AG08396 (cell line): ENCODE measurements at places on chromosomes 12 and 14.

DNA sequence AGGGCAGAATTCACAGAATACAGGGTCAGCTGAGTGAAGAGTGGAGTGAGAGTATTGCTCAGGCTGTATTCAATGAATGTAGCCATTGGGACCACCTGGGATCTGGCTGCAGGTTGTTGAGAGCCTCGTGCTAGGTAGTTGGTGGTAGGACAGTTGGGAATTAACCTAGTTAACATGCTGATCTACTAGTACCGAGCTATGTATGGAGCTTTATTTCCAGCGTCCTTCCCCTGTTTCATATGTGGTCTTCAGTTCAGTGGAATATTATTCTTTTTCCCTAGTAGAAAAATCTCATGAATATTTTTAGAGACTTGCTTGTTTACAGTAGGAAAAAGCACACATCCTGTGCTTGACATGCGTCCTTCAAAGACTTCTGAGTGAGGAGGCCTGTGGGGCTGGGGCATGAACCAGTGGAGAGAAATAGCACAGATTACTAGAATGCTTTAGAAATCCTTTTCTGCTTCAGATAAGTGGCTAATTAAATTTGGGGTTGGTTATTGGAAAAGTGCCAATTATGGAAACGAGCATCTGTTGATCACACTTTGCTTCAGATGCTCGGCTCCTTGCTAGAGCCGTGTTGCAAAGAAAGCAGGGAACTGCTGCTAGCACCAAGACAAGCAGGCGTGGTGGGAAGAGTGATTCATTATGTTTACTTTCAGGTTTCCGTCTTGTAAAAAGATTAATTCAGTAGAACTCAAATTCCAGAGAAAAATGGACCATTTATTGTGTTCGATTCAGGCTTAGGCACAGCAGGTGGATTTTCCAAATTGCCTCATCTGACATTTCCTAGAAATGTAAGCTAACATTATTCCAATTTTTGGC is 53.6 kb downstream of the ARF6 start:
- DNase-seq: peak; percentile 62

DNA sequence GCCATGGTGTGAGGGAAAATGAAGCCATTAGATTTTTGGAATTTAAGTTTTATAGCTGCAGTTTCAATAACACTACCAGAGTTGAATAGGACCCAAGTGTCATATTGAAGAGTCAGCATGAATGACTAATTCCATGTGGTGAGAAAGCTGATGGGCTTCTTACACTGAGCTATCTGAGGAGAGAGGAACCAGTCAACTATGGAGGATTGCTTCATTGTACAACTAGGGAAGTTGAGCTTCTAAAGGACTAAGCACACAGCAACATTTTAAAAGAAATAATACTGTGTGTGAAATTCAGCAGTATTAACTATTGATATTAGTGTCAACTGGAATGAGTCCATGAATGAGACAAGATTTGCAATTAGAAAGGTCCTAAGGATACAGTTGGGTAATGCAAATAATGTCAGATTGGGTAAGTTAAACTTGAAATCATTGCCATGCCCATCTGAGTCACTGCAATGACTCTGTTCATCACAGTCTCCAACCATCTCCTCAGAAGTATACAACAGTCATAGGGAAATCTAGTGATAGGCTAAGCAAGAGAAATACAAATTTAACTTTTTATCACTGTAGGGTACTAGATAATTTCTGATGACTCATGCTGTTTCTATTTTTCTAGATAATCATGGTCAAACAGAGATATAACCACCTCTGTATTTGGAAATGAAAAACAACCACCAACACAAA is 394.2 kb downstream of the FSCB start:
- DNase-seq: no peak

DNA sequence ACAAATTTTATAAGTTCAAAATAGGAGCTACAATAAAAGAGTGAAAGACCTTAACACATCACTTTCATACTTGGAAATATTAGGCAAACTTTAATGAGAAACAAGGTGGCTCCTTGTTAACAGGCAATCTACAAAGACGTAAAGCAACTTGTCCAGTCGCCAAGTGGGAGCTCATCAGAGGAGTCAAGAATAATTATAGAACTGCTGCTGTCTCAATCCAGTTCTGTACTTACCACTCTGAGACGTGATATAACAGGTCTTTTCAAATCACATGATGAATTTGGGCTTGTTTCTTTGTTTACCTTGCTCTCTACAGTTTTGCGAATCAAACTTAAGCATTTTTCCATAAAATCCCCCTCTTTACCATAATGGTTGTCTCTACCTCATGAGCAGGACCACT is 3.6 kb downstream of the YBX3 start:
- DNase-seq: no peak

DNA sequence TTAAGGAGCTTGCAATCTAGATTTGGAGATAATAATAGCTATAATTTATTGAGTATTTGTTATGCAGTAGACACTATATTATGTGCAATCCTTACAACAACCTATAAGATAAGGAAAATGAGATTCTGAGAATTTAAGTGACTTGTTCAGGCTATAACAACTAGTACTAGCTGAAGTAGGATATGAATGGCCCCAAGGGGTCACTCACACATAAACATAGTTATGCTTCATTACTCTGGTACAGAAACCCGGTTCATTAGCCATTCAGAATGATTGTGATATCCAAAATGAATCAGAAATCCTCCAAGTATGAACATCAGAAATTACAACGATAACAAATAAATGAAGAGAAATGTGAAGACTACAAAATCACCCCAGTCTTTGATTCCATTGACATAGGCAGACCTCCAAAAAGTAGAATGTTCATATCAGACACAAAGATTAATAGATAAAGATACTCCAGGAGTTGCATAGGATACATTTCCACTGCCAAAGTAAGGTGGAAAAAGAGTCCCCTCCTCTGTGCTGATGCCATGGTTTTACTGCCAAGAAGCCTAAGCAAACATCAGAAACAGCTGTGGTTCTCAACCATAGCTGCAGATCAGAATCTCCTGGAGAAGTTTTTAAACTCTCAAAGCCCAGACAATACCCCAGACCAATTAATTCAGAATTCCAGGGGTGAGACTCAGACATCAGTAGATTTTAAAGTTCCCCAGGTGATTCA is 8.6 kb upstream of the NID2 start:
- no peak for DNase-seq

DNA sequence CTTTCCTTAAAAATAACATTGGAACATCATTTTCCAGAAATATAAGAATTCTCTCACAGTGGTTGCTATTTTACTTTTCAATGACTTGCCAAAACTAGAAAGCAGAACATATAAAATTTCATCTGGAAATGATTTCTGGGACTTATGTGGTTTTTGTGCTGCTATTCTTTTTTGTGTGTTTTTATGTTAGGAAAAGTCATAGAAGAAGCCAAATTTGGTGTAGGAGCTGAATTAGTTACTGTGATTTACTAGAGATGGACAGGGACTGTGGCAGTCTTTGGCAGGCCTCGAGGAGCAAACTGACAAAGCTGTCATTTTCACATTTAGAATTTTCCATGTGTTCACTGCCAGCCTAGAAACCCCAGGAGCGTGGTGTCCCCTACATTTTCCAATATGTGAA is 38.3 kb upstream of the LDHB start:
- no peak for DNase-seq

DNA sequence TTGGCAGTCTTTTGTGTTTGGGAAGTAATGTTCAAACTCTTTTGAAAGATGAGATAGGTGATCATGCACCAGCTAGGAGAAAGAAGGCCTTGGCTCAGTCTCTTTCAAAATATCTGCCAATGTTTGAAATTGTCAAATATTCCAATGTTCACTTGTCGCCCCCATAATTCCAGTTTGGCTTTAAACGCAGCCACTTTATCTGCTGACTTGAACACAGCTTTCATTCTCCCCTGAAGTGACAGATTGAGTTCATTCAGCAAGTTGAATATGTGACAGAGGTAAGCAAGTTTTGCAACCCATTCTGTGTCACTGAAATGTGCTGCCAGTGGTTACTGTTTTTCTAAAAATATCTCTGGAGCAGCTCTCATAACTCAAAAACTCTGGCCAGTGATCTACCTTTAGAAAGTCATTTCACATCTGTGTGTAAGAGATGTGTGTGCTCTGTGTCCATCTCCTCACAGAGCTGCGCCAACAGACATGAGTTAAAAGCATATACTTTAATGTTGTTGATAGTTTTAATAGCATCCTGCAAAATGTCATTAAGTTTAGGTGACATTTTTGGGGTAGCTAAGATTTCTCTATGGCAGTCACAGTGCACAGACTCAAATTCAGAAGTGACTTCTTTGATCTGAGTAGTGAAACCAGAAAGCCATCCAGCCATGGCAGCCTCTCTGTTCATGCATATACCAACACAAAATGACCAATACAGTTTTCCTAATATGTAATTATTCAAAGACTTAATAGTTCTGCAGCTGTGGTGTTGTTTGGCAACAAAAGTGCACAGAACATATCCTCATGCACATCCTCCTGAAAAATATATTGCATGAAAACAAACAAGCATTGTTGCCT is 614.3 kb upstream of the MIS18BP1 start:
- no peak for DNase-seq

DNA sequence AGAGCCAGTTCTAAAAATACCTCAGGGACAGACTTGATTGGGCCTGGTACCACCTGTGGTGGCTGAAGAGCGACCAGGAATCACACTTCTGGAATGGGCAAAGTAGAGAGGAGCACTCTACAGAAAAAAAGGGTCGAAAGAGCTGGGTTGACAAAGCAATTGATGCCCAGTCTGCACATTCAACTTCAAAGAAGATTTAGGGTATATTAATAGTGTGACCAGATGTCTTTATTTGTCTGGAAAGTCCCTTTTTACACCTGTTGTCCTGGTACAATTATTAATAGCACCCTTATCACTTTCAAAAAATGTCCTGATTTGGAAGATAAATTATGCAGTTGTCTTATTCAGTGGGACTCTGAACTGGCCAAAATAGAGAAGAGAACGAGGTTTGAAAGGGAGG is 137.5 kb downstream of the DYRK2 start:
- no peak for DNase-seq

DNA sequence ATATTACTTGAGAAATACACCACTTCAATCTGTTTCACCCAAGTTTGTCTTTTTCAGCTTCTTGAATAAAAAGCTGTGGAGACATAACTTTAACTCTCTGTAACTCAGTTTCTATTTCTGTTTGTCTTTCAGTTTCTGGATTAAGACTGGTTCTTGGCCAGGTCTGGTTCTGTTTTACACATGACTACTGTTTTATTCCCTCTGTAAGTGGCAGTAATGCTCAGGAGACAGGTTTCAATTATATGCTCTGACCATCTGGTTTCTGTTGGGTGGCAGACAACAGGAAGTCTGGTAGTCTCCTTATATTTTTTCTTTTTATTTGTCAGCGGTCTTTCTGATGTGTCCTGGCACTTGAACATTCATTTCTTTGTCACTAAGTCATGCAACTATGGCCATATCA is 102.9 kb downstream of the RPS29 start:
- DNase-seq: no peak

DNA sequence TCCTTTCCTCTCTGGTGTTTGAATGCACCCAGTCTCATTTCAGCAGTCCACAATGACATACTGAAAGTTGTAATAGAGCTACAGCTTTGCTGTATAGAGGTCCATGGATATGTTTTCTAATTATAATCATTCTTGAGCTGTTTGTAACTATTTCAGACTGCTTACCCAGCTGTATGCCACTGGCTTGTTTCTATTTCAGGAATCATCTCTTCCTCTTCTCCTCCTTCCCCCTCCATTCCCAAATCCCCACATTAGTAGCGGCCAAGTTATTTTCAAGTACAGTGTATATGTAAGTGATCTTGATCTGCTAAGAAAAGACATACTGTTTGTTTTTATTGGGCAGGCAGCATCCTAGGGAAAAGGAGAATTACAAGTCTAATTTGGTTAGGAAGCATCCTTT is 775.0 kb downstream of the DIO2 start:
- no peak for DNase-seq

- no peak for DNase-seq
These were observed 226.0 kb downstream of the AEBP2 start for GRCh38 chr12:19665121-19665900.

GRCh38 chr14:68462683-68463082 is 330.2 kb downstream of the ZFP36L1 start:
- DNase-seq: no peak

DNA sequence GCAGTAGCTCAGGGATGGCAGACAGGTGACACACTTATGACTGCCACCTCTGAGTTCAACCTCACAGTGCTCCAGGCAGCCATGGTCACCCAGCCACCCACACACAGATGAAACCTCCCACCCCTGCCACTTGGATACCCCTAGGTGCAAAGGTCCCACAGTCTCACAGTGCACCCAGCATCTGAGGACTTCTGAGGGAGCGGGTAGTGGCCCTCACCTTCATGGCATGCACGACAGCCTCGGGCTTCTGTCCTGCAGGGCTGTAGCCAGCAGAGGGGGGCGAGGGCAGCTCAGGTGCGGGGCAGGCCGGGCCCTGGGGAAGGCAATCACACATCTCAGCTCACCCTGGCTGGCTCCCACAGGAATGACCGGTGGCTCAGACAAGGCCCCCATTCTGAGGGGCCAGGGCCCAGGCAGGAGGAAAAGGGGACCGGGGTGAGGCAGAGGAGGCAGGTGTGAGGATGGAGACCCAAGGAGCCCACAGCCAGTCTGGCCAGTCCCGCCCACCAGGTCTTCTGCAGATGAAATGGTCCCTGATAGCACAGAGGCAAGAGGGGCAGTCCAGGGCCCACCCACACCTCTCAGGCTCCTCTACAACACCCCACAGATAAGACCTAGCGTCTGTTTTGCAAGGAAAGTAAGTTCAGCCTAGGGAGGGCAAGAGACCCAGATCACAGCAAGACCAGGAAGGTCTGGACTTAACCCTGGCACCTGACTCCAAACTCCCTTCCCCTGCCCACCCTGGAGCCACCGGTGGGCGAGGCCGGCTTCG is 35.8 kb downstream of the CCNK start:
- no peak for DNase-seq

DNA sequence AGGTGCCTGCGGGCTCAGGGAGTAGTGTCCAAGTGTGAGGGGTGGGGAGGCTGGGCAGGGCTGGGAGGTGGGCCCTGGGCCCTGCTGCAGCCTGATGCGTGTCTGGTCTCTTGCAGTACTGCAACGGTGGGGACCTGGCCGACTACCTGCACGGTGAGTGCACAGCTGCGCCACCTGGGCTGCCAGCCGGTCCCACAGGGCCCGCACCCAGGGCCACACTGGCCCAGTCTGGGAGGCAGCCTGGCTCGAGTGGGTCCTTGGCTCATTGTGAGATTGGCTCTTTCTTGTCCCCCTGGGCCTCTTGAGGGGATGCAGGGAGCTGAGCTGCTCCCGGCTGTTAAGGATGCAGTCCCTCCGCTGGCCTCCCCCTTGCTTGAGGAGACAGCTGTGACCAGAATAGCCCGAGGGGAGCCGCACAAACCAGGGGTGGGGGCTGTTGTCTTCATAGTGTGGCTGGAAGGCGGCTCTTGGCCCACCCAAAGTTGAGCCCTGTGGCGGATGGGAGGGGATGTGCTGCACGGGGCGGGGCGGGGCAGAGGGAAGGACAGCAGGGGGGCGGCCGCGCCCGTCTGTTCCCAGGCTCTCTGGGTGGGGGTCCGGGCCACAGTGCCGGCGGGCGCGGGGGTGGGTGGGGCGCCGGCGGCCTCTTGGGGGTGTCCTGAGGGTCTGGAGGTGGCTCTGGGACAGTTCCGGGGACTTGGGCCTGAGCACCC is 13.1 kb downstream of the ULK1 start:
- no peak for DNase-seq
